ENCODE measurements at places on chromosomes 2 and 18. TPM values are rescaled to one million over a fixed set of nuclear protein-coding genes. Genes with fewer than 3 reads are reported as not detected.

The HRH4 gene
- total RNA-seq = not detected

The IL36B gene
- total RNA-seq = not detected

The DSG3 gene
- not detected for total RNA-seq

The IGFBP5 gene
- not detected for total RNA-seq

The G6PC2 gene
- total RNA-seq = not detected

The GAREM2 gene
- total RNA-seq = 0.31 TPM

The VWA3B gene
- total RNA-seq = not detected

The IL1RN gene
- 21.2 TPM for total RNA-seq

The ATP6V1C2 gene
- total RNA-seq = 0.04 TPM

The MYOM1 gene
- 1.0 TPM for total RNA-seq

The C1GALT1C1L gene
- total RNA-seq = 0.91 TPM

The ATP6V1B1 gene
- total RNA-seq = not detected

The C2orf66 gene
- total RNA-seq = not detected

The TMEM178A gene
- not detected for total RNA-seq

The TGIF1 gene
- 50.0 TPM for total RNA-seq

The SERPINB12 gene
- total RNA-seq = not detected

The PIEZO2 gene
- total RNA-seq = 27.2 TPM

The RUFY4 gene
- not detected for total RNA-seq

The FOXD4L1 gene
- total RNA-seq = 0.14 TPM

The NIFK gene
- 105 TPM for total RNA-seq

The COL4A4 gene
- not detected for total RNA-seq

The SAG gene
- total RNA-seq = not detected

The PAX8 gene
- 1.5 TPM for total RNA-seq
